Activated CD4-positive, alpha-beta T cell treated with anti-CD3 and anti-CD28 coated beads for 24 hours (primary cell): ENCODE measurements at places on chromosomes 1 and 21.

DNA sequence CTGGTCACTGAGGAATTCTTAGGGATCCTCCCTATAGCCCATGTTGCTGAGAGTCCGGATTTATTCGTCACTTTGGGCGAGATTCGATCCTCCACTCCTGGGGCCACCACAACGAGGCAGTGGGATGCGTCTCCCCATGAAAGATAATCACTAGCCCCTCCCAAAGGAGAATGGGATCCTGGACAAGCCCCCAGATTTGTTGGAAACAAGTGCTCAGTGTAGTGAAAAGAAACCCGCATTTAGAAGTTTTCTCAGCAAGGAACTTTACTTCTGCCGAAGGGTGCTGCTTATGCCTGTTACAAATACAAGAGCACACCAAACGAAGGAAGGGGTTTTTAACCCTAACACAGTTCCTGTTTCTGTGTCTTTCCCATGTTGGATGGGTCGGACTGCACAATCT is 83.3 kb downstream of the ZFYVE9 start:
- no peak for DNase-seq

DNA sequence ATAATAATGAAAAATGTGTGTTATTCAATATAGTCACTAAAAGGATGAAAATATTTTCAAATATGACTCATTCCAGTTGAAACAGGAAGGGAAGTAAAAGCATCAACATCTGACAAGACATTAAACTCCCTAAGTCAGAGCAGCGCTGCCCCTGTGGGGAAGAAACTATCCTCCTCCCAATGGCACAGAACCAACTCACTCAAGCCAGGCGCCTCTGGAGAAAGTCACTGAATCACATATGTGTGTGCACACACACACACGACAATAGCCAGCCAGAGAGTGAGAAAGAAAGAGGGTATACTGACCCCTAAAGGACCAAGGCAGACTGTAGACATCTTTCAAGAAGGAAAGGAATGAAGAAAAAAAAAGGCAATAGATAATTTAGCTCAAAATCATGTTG is 126.9 kb downstream of the SETD4 start:
- DNase-seq: no peak

DNA sequence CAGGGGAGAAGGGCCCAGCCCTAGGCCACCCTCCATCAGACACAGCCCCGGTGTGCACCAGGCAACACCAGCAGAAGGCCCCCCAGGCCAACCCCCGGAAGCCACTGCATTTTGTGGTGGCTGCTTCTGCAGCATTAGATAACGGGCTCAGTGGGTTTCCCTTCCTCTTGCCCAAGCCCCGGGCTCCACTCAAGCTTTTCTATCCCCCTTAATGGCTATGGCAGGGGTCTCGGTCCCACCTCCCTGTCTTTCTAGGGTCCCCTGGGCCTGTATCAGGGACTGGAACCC is 18.9 kb downstream of the C1orf174 start:
- no peak for DNase-seq

DNA sequence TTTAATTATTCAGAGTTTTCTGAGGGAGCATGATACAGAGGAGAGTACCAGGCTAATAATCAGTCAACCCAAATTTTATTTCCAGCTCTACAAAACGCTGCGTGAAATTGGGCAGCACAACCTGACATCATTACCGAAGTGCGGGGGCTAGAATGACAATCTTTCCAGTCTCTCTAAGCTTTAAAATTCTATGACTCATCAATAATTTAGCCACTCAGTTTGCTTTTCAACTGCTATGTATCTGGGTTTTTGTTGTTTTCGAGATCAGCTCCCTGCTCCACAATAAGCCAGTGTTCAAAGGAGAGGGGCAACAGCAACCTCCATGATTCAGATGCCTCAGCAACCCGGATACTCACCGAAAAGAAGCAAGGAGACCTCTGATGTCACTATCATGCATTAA is 13.9 kb downstream of the SORT1 start:
- no peak for DNase-seq

- DNase-seq: no peak
Observed at GRCh38 chr1:75035536-75035935, 98.7 kb upstream of the LHX8 start.

- DNase-seq: no peak
Observed at GRCh38 chr1:11341901-11342552, 69.0 kb downstream of the UBIAD1 start.

- DNase-seq: peak; percentile 5
Observed at GRCh38 chr1:240611619-240612480, at the start of gene GREM2. Gene GREM2 (minus strand): TSS chr1:240612155. CDS start chr1:240493475, 118,680 bp downstream.

DNA sequence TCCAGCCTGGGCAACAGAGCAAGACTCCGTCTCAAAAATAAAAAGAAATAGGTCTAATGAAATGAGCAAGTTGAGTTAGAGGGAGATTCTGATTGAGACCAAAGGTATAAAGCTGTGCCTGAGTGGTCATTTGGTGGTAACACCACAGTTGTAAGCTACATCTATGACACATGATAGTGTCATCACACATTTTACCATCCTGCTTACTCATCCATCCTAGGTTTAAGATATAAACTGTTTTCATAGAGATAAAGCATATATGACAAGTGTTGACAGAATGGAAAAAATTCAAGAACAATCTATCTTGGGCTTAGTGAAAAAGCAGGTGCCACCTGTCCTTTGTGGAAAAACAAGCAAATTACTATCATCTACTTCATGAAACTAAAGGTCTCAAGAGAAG is 7.1 kb upstream of the CFAP141 start:
- no peak for DNase-seq

- DNase-seq: no peak
Observed at GRCh38 chr1:90989302-90989701, 32.5 kb downstream of the ZNF644 start.

GRCh38 chr1:33473900-33474299 is 1.5 kb downstream of the ZSCAN20 start:
- no peak for DNase-seq

- no peak for DNase-seq
Observed at GRCh38 chr1:32701421-32701911, 1.1 kb downstream of the SYNC start.

GRCh38 chr1:183096894-183097293 is 73.7 kb downstream of the LAMC1 start:
- DNase-seq: no peak

DNA sequence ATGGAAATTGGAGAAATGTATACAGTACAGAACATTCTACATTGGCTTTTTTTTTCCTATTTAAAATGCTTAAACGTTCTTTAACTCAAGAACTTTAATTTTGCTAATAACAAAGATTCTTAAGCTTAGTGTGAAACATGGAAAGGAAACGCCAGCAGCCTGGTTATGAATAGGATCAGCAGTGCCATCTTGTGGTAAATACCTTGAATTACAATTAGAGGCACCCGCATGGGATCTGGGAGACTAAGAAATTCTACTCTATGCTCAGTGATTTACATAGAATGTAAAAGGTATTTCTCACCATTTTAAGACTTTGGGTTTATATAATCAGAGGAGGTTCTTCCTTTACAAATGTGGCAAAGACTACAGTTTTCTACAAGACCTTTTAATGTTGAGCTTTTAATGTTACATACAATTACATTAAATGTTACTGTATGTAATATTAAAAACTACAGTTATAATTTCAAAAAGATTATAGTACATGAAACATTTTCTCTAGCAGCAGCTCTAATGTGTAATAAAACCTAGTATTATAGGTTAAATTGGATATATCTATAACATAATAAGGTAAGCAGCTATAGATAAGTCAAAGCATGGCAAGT is 32.1 kb upstream of the APOBEC4 start:
- peak; percentile 1 for DNase-seq

DNA sequence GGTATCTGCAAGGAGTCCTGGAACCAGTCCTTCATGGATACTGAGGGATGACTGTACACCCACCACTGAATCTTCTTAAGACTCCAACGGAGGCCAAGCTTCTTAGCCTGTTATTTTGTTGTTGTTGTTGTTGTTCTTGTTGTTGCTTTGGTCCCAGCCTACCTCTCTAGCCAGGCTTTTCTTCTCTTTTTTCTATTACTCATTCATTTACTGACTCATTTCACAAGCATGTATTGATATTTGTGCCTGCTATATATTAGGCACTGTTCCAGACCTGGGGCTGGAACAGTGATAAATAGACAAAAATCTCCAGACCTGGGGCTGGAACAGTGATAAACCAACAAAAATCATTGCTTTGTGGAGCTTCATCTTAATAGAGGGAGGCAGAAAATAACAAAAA is 20.4 kb downstream of the CENPF start:
- no peak for DNase-seq

DNA sequence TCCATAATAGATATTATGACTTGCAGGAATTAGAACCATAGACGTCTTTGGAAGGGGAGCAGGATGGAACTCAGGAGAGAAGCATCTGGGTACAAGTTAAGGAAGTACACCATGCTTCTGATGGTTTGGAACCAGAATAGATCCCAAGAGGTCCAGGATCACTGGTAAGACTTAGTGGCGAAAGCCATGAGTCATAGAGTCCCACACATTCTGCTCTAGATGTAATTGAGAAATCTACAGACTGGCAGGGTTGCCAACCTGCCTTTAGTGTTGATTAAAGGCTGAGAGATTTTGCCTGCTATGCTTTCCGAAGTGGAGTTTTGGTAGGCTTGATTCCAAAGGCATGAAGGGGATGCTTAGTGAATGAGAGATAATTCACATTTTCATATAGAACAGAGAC is 57.1 kb upstream of the C1orf87 start:
- DNase-seq: no peak

- DNase-seq: no peak
Observed at GRCh38 chr1:235023711-235024439, 104.8 kb downstream of the TOMM20 start.

- DNase-seq: no peak
Observed at GRCh38 chr21:39182016-39182415, 1.2 kb downstream of the PSMG1 start.

DNA sequence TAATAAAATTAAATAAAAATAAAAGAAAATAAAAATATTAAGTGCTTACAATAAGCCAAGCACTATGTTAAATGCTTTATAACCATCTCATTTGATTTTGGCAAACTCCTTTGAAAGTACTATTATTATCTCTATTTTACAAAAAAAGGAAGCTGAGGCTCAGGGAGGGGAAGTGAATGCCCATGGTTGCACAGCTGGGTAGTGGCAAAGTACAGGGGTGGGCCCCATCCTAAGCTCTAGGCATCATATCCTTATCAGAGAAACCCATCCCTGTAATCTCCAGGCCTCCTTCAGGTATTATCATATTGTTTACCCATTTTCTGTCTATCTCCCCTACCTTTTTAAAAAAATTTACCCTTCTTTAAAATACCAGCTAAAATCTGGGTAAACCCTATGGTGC is 2.3 kb upstream of the MED18 start:
- DNase-seq: no peak

GRCh38 chr1:56569661-56570060 is 9.7 kb downstream of the PLPP3 start:
- no peak for DNase-seq
